Activated CD4-positive, alpha-beta memory T cell treated with anti-CD3 and anti-CD28 coated beads for 36 hours (primary cell): ENCODE measurements at places on chromosomes 11 and 22. TPM values are rescaled to one million over a fixed set of nuclear protein-coding genes. Genes with fewer than 3 reads are reported as not detected.

The HNRNPUL2 gene
- 56.0 TPM for total RNA-seq

The RAG1 gene
- 0.29 TPM for total RNA-seq

The OR5M3 gene
- not detected for total RNA-seq

The OR52H1 gene
- total RNA-seq = not detected

The OR8D1 gene
- not detected for total RNA-seq

The OR52E8 gene
- not detected for total RNA-seq

The PC gene
- total RNA-seq = 13.1 TPM

The USP2 gene
- total RNA-seq = 1.4 TPM

The RFPL2 gene
- total RNA-seq = 0.52 TPM

The NLRP14 gene
- total RNA-seq = 0.07 TPM

The C22orf31 gene
- total RNA-seq = not detected

The DBX1 gene
- not detected for total RNA-seq

The GRAMD1B gene
- total RNA-seq = 36.8 TPM

The PHF21B gene
- not detected for total RNA-seq

The PRAME gene
- not detected for total RNA-seq

The PACSIN3 gene
- total RNA-seq = 6.0 TPM

The MS4A3 gene
- total RNA-seq = not detected

The API5 gene
- 154 TPM for total RNA-seq

The CSF2RB gene
- total RNA-seq = 0.48 TPM

The ESRRA gene
- total RNA-seq = 32.8 TPM

The DDIAS gene
- total RNA-seq = 19.4 TPM

The CBLIF gene
- not detected for total RNA-seq

The MAJIN gene
- total RNA-seq = 0.21 TPM

The MS4A15 gene
- total RNA-seq = not detected

The MN1 gene
- total RNA-seq = 0.07 TPM

The ROM1 gene
- 1.5 TPM for total RNA-seq

The LRRC74B gene
- not detected for total RNA-seq

The CHST1 gene
- total RNA-seq = 0.24 TPM

The APLNR gene
- total RNA-seq = not detected

The LMO2 gene
- not detected for total RNA-seq

The LMO1 gene
- total RNA-seq = not detected

The CFAP68 gene
- total RNA-seq = 29.9 TPM

The SCT gene
- not detected for total RNA-seq

The RASD2 gene
- total RNA-seq = 0.10 TPM

The BEST1 gene
- total RNA-seq = 0.48 TPM

The FXYD2 gene
- total RNA-seq = not detected
